Epithelial cell of alveolus of lung (primary cell): ENCODE measurements at places on chromosomes 5 and 9. TPM values are rescaled to one million over a fixed set of nuclear protein-coding genes. Genes with fewer than 3 reads are reported as not detected.

Gene SPATA31A3
- total RNA-seq, result not detected in 2 replicates

Gene C9orf50
- total RNA-seq, result 0.13 TPM in 1 of 2 replicates, not detected in the other

Gene CKS2
- total RNA-seq, result 71.1 and 278 TPM in 2 replicates

Gene TBC1D9B
- 51.5 and 65.4 TPM in 2 replicates for total RNA-seq

Gene MYOT
- total RNA-seq, result not detected in 2 replicates
